ENCODE measurements at places on chromosomes 2 and 18.

DNA sequence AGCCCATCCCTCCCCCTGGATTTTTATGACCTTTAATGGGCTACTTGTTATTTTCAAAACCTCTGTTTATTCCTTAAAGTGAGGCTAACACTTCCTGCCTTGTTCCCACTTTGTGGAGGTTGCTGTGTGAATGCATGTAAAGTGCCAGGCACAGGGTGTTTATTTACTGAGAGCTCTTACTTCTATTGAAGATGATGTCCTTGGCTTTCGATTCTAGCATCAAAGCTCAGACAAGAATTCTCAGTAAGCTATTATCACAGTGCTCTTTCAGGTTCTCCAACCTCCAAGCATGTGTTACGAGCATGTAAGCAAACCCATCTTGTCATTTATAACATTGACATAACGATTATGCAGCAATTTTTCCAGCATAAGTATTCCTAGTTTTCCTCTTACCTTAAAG, 44.2 kb downstream of the DPYSL5 start:
- DNase-seq = no peak

DNA sequence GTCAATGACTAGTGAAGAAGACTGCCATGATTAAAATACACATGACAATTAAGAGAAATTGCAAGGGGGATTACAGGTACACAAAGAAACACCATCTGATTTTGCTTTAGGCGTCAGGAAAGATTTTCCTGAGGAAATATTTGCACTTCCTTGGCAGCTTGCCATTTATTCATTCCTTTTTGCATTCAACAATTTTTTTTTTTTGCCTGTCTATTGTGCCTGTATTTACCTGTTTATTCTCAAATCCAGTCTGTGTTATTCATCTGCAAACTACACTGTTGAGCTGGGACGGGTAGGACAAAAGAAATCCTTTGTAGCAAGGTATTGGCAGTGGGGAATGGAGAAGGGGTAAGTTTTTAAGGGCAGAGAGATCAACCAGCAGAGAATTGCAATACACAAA, 31.8 kb downstream of the SMAD2 start:
- no peak for DNase-seq

DNA sequence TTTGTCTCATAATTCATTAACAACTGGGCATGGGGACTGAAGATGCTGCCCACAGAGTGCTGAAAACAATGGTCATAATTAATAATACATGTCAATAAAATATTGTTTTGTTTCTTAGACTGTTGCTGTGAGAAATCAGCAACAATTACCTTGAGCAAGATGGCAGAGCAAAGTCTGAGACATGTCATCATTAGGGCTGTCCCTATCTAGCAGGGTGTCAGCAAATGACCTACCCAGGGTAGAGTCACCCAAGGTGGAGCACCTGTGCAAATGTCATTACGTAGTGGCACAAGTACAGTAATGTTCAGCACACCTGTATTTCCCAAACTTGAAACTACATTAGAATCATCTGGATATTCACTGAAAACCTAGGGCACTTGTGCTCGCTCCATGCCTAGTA, 10.6 kb upstream of the IL36A start:
- DNase-seq = no peak

GRCh38 chr18:7808992-7809391, 241.9 kb downstream of the PTPRM start:
- no peak for DNase-seq

- no peak for DNase-seq
Observed at GRCh38 chr18:20988726-20989125, 122.9 kb downstream of the ROCK1 start.

- no peak for DNase-seq
Observed at GRCh38 chr2:188280811-188281222, 10.9 kb upstream of the GULP1 start.

GRCh38 chr2:205441524-205441923, 240.8 kb upstream of the NRP2 start:
- no peak for DNase-seq

GRCh38 chr2:170362871-170363631, 185.1 kb downstream of the MYO3B start:
- no peak for DNase-seq

DNA sequence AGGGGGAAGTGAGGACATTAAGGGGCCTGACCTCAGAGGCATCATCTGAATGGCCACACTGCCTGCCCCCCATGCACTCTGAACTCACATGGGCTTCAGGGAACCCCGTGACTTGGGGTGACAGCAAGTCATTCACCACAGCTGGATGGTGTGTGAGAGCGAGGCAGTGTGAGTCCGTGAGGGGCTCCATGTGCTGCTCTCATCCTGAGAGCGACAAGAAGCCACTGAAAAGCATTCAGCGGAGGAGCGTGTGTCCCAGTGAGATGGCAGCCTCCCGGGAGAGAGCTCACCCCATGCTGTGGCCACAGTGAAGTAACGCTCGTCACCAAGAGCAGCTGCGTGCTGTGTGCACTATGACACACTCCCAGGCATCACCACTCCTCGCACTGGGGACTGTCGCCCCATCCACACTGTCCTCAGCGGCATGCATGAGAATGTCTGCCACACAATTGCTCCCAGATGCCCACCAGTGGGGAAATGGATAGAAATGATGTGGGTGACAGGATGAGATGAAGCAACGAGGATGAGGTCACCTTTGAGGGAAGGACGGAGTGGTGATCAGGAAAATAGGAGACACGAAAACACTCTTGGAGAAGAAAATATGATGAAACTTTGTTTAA, 213.0 kb upstream of the RAB6C start:
- DNase-seq = no peak

DNA sequence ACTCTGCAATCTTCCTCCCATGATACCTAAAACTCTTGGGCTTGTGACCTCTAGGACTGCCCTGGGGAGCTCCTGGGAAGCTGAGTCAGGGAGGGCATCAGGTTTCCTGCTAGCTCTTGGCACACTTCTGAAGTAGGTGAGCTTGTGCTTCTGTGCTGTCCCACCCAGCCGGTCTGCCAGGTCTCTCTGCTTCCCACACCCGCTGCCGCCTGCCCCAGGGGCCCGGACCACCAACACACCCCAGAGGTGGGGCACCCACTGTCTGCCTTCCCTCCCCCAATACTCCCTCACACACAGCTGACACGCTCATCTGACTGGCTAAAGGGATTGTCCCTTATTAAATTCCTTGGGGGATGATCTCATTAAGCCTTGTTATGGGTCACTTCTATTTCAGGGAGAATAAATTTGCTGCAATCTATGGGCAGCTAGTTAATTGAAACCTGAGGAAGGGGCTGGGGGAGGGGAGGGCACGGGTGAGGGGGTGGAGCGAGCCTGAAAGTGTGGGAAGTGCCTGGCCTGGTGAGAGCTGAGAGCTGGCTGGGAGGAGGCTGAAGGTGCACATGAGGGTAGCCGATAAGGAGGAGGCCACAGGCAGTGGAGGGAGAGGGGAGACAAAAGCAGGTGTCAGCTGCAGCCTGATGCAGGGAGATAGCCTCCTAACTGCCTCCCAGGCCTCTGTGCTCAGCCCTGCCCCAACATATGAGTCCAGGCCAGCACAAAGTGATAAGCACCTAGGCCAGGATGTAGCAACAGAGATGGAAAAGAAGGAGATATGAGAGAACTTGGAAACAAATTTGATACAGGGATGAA, 48.8 kb downstream of the HAUS1 start:
- no peak for DNase-seq

DNA sequence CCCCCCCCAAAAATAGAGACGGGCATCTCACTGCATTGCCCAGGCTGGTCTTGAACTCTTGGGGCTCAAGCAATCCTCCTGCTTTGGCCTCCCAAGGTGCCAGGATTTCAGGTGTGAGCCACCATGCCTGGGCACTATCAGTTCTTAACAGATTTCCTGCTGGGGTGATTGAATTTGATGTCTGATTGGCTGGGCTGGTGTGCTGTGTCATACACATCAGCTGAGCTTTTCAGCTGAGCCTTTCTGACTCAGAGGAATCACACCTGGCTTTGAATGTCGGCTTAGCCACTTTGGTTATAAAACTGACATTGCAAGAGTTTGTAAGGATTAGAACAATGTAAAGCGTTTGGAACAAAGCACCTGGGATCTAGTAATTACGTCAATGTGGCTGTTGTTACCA, 18.9 kb downstream of the NCAPH start:
- no peak for DNase-seq

DNA sequence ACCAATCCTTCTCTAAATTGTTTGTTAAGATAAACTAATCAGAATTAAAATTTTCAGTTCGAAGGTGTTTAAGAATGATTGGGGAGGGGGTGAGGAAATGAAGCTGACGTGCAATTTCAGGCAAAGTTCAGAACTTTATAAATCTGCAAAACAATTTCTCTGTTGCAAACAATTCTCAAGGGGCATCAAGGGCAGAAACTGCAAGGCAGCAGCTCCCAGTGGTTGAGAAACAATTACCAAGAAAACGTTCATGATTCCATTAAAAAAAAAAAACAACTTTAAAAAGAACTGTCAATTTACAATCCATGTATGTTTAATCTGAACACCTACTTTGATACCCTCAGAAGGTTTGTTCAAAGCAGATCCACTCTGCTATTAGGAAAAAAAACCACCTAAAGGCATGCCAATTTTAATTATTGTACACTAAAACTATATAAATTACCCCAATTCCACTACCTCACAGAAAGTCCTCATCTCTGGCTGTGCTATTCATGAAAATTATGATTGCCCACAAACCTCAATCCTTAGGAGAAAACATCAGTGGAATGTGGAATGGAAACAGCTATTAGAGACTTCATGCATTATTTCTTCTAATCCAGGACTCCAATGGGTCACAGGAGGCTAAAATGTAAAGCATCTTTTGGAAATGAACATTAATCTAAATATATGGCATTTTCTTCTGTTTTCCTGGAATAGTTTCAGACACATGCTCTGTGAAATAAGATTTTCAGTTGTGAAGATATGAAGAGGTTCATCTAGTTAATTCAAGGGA, 119.9 kb upstream of the ACVR1C start:
- no peak for DNase-seq

DNA sequence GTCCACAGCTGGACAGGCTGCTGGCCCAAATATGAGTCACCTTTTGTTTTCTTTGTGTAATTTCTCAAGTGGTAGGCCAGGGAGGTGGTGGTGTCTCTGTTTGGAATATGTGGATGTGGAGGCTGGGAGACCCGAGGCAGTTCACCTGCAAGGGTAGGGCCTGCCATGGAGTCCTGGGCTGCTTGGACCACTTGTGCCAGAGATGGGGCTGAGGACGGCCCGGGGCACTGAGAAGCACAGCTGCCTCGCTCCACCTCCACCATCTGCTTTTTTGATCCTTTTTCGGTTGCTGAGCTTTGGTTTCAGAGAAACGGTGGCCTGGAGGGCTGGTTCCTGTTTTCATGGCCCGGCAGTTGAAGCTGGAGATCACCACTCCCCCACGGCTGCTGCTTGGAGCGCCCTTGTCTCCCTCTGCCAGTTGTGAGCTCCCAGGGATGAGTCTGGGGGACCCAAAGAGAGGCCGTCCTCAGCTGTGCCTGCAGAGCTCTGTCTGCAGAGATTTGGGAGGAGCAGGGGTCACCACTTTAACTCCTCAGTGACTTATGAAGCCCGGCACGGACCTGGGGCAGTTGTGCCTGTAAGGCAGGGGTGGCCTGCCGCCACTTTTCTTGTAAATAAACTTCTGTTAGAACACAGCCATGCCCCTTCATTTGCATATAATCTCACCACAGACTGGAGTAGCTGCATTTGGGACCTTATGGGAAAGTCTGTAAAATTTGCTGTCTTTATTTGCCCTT, 67.6 kb upstream of the MCFD2 start:
- DNase-seq = no peak

DNA sequence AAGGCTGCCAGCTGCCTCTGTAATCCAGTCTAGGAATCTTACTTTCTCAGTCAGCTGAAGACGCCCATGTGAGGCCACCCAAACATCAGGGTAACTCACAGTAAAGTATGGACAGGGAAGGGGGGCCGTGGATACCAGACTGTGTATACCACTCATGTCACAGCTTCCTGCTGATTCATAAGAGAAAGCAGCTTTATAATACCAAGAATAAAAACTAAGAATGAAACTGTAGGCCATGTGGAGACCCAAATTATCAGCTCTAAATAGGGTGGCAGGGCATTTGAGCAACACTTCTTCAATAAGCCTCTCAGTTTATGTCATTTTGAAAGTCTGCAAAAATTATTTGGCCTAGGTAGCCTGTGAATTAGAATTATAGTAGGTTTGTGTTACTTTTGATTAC, 115.0 kb upstream of the CDCA7 start:
- DNase-seq = no peak

DNA sequence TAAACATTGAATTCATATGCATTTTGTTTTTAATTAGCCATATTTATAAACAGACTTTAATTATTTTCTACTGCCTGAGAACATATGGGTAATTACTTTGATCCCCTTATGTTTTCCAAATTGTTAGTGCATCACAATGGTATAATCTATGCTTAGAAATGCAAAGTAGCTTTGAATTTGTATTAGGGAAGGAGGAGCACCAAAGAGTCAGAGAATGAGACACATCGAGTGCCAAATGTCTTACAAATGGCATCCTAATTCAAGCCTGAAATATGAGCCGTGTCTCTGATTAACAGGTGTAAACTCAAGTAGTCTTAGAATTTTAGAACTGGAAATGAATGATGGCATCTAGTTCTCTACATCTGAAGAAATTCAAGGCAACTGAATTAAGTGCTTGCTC, 8.7 kb upstream of the HNMT start:
- DNase-seq = no peak

DNA sequence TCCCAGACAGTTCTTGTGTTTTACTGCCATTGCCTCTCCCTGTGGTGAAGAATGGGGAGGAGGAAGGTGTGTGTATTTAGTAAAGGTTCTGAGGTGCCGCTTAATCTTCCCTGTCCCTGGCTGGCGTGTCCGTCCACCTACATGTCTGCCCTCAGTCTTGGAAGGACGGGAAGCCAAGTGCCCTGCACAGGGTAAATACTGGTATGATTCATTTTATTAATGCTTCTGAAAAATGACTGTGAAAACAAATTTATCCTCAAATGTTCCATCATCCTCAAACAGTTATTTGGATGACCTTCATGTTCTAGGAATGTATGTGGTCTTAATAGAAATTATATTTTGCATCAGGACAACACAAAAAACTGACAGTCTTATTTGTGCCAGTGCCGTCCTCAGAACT, 6.6 kb downstream of the EPAS1 start:
- no peak for DNase-seq

- DNase-seq = no peak
Observed at GRCh38 chr2:10120877-10121574, 1.5 kb upstream of the RRM2 start.

DNA sequence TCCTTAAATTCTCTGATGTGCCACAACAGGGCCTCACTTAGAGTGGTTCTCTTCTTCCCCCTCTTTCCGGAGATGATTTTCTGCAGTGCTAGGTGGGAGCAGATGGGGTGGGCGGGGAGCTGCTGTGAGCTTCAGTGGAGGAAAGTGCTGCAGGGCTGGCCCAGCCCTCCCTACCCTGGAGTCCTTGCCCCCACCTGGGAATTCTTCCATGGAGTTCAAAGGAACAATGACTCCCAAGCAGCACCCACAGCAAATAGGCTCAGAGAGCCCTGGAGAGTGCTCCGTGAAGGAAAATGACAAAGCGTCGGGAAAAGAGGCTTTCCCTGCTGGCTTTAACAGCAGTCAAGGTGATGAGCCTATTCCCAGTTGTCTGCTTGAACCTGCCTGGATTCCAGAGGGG, 28.8 kb downstream of the LOXHD1 start:
- no peak for DNase-seq
